SJCRH30 (cell line): ENCODE measurements at places on chromosomes 2 and 18.
A peak's percentile ranks its signal among the peaks of the same experiment; 100 is the strongest.

DNA sequence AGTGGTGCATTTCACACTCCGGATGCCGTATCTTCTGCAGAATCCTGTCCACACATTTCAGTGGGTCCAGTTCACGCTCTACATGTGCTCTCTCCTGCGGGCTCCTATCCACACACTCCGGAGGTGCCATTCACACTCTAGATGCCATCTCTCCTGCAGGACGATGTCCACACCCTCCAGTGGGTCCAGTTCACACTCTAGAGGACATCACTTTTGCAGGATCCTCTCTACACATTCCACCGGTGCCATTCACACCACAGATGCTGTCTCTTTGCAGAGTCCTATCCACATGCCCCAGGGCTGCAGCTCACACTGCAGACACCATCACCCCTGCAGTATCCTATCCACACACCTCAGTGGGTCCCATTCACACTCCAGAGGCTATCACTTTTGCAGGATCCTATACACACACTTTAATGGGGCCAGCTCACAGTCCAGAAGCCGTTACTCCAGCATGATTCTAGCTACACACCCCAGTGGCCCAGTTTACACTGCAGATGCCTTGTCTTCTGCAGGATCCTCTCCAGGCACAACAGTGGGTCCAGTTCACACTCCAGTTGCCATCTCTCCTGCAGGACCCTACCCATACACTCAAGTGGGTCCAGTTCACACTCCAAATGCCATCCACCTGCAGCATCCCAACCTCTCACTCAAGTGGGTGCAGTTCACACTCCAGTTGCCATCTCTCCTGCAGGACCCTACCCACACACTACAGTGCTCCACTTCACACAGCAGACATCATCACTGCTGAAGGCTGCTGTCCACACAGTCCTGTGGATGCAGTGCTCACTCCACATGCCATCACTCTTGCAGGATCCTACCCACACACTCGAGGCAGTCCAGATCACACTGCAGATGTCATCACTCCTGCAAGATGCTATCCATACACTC is 2.1 kb upstream of the PXDN start:
- H3K4me3 ChIP-seq = no peak overlapping the region
- no peaks in the 10 kb centered on the region for H3K27me3 ChIP-seq
- H3K4me1 ChIP-seq = peaks cover 16% of the 10 kb centered on the region
- no peak for DNase-seq
- no peak overlapping the region for H3K27ac ChIP-seq
- peaks cover 11% of the 10 kb centered on the region for H3K36me3 ChIP-seq

- DNase-seq = no peak
- no peaks in the 10 kb centered on the region for H3K27me3 ChIP-seq
- no peak overlapping the region for H3K27ac ChIP-seq
- peaks cover 3% of the 10 kb centered on the region; the same call in 1 of the 2 replicates for H3K4me1 ChIP-seq
Observed at GRCh38 chr2:121242976-121243375, 42.0 kb downstream of the TFCP2L1 start.

- no peaks in the 10 kb centered on the region for H3K36me3 ChIP-seq
- H3K27me3 ChIP-seq = peaks cover 6% of the 10 kb centered on the region; the same call in 1 of the 2 replicates
- H3K4me1 ChIP-seq = no peaks in the 10 kb centered on the region
- H3K4me3 ChIP-seq = no peak overlapping the region
- no peak overlapping the region for H3K27ac ChIP-seq
Observed at GRCh38 chr2:238874330-238875050, 26.6 kb downstream of the TWIST2 start.

DNA sequence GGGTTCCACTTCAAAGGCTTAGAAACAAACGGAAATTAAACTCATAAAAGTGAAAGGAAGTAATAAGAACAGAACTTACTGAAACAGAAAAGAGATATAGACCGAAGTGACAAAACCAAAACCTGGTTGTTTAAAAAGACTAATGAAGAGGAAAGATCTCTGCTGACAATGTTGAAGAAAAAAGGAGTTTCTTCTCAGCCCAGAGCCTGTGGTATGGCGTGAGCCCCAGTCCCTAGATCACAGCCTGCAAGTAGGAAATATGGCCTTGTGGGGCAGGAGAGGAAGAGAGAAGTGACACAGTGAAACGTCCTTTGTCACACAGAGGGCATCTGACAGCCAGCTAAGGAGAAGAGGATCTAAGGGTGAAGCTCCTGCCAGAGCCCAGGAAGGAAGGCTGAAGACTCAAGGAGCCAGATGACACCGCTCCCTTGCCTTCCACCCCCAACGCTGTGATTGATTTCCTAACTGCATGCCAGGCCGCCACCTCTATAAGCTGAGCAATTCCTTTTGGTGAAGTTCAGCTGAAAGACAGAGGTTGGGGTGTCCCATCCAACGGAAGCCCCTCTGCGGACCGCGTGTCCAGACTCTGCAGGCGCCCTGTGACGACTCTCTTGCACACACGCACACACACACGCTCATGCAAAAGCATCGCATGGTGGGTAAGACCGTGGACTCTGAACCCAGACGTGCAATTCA is 141.1 kb downstream of the HDAC4 start:
- H3K27me3 ChIP-seq = no peaks in the 10 kb centered on the region
- H3K4me1 ChIP-seq = peaks cover 15% of the 10 kb centered on the region
- H3K27ac ChIP-seq = no peak overlapping the region
- H3K4me3 ChIP-seq = no peak overlapping the region
- H3K36me3 ChIP-seq = no peaks in the 10 kb centered on the region

- no peaks in the 10 kb centered on the region for H3K27me3 ChIP-seq
- no peaks in the 10 kb centered on the region for H3K4me1 ChIP-seq
- DNase-seq = no peak
- H3K4me3 ChIP-seq = no peak overlapping the region
- peaks cover 29% of the 10 kb centered on the region for H3K36me3 ChIP-seq
Observed at GRCh38 chr2:109558076-109558882, 55.5 kb downstream of the SEPTIN10 start.

- H3K4me1 ChIP-seq = no peaks in the 10 kb centered on the region
- no peaks in the 10 kb centered on the region; the same call in 1 of the 2 replicates for H3K27me3 ChIP-seq
- DNase-seq = no peak
- no peak overlapping the region for H3K27ac ChIP-seq
- H3K4me3 ChIP-seq = no peak overlapping the region
Observed at GRCh38 chr2:238820916-238821315, 27.0 kb upstream of the TWIST2 start.

- H3K36me3 ChIP-seq = no peaks in the 10 kb centered on the region
- H3K27ac ChIP-seq = peak overlapping the region; percentile 46; the same call in 1 of the 2 replicates
- H3K4me3 ChIP-seq = no peak overlapping the region
- H3K27me3 ChIP-seq = no peaks in the 10 kb centered on the region
- peak; percentile 73 for DNase-seq
Observed at GRCh38 chr2:62266433-62267038, 70.6 kb downstream of the B3GNT2 start.

- DNase-seq = no peak
- H3K36me3 ChIP-seq = no peaks in the 10 kb centered on the region; the same call in 1 of the 2 replicates
- H3K4me1 ChIP-seq = no peaks in the 10 kb centered on the region; the same call in 1 of the 2 replicates
- H3K4me3 ChIP-seq = no peak overlapping the region
Observed at GRCh38 chr2:62966991-62967390, 83.6 kb upstream of the OTX1 start.

- peak overlapping the region; percentile 57 for H3K4me3 ChIP-seq
- no peak overlapping the region for H3K27ac ChIP-seq
- peak; percentile 52 for DNase-seq
- no peaks in the 10 kb centered on the region for H3K4me1 ChIP-seq
Observed at GRCh38 chr2:10079266-10079869, 843 bp downstream of the CYS1 start.

DNA sequence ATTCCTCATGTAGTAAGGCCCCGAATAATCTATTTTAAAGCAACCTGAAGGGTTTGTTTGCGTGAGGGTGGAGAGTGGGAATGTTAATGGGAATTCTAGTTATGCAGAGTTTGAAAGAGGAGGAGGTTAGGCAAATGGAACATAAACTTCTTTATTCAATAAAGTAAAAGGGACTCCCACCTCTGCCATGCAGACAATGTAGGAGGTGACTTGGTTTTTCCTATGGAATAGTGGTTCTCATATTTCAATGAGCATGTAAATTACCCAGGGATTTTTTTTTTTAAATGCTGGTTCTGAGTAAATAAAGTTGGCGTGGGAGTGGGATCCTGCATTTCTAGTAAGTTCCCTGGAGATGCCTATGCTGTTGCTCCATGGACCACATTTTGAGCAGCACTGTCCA is 367.9 kb downstream of the THSD7B start:
- H3K27ac ChIP-seq = no peak overlapping the region
- H3K27me3 ChIP-seq = no peaks in the 10 kb centered on the region
- DNase-seq = no peak
- no peaks in the 10 kb centered on the region for H3K4me1 ChIP-seq

DNA sequence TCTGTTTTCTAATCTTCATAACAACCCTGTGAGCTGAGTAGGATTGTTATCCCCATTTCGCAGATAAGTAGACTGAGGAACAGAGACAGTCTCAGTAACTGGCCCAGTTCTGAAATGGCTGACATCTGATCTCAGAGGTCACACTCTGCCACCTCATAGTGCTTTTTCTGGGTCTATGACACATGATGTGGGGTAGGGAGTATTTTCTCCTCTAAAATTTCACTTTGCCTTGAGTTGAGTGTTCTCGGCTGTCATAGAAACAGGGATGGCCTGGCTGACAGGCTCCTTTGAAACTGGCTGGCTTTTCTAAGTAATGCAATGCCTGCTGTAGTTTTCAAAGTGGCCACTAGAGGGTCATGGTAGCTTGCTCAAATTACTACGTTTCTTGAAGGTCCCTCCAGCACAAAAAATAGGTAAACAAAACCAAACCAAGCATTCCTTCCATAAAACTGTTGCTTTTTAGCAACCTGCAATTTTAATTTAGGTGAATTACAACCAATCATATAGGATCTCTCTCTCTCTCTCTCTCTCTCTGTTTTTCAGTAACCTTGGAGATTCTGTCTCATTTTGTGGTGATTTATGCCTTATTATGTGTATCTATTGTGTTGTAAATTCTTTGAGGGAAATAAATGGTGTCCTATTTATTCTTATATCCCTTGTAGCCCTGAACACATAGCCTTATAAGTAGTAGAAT is 84.2 kb upstream of the TTN start:
- H3K36me3 ChIP-seq = no peaks in the 10 kb centered on the region
- no peak overlapping the region for H3K4me3 ChIP-seq
- DNase-seq = peak; percentile 90
- H3K4me1 ChIP-seq = peaks cover 7% of the 10 kb centered on the region; the same call in 1 of the 2 replicates
- no peak overlapping the region for H3K27ac ChIP-seq
- H3K27me3 ChIP-seq = no peaks in the 10 kb centered on the region

- no peak overlapping the region for H3K27ac ChIP-seq
- H3K4me1 ChIP-seq = peaks cover 34% of the 10 kb centered on the region
Observed at GRCh38 chr2:209389171-209389618, 34.7 kb upstream of the MAP2 start.
